Suppressor macrophage treated with lipopolysaccharide for 1 hour (primary cell): ENCODE measurements at places on chromosomes 16 and 17.

- no peak for DNase-seq
These were observed 74.6 kb upstream of the IRX6 start for GRCh38 chr16:55249361-55249760.

DNA sequence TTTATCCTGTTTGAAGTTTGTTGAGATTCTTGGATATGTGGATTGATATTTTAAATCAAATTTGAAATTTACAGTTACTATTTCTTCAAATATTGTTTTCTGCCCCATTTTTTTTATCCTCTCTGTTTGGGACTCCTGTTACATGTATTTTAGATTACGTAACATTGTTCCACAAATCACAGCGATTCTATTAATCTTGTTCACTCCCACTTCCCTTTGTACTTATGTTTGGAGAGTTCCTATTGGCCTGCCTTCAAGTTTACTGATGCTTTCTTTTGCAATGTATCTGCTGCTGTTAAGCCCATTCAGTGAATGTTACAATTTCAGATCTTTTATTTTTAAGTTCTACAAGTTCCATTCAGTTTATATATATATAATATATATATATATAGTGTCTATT lies 288.3 kb upstream of the TNRC6C start:
- DNase-seq, result peak; percentile 65

- no peak for DNase-seq
These were observed 62.2 kb downstream of the UTP18 start for GRCh38 chr17:51322390-51323029.

GRCh38 chr17:29378500-29378899 lies 11.7 kb upstream of the TAOK1 start:
- DNase-seq, result peak; percentile 72
